ENCODE measurements at places on chromosomes 1 and 21.

DNA sequence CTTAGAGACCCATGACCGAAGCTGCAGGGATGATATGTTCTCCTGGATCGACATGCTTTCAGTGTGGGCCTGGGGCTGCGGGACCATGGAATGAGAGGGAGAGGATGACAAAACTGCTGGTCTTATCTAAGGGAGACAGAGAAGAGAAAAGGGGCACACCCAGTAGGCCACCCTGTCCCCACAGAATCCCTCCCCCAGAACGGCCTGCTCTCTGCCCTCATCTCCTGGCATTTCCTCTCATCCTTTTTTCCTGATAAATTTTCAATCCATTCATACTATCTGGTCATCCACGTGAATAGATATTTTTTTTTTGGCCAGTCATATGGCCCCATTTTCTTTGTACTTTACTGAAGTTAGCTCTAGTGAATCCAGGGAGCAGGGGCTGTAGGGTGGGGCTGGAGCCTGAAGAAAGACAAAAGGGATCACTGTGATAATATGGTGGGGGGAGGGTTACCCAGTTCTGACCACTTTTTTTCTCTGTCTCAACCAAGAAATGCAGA, at the start of gene PKLR:
Gene PKLR, minus strand, starts transcription at position 97 of the 500 bp plus-strand sequence. Its CDS starts 43 bp downstream, at position 54.
- no peak for DNase-seq

- DNase-seq, result no peak
These were observed 33.2 kb downstream of the RGS5 start for GRCh38 chr1:163169553-163169952.

- DNase-seq, result peak; percentile 39
These were observed 27.3 kb downstream of the SPSB1 start for GRCh38 chr1:9319789-9320519.

- DNase-seq, result no peak
These were observed 3.3 kb downstream of the RGS16 start for GRCh38 chr1:182600745-182601415.

GRCh38 chr1:20729155-20729931, 3.2 kb downstream of the SH2D5 start:
- DNase-seq, result no peak

- DNase-seq, result peak; percentile 87
These were observed 10.8 kb downstream of the BLACAT1 start for GRCh38 chr1:205444931-205445645.

- no peak for DNase-seq
These were observed 8.8 kb upstream of the OBSCN start for GRCh38 chr1:228198977-228199590.

DNA sequence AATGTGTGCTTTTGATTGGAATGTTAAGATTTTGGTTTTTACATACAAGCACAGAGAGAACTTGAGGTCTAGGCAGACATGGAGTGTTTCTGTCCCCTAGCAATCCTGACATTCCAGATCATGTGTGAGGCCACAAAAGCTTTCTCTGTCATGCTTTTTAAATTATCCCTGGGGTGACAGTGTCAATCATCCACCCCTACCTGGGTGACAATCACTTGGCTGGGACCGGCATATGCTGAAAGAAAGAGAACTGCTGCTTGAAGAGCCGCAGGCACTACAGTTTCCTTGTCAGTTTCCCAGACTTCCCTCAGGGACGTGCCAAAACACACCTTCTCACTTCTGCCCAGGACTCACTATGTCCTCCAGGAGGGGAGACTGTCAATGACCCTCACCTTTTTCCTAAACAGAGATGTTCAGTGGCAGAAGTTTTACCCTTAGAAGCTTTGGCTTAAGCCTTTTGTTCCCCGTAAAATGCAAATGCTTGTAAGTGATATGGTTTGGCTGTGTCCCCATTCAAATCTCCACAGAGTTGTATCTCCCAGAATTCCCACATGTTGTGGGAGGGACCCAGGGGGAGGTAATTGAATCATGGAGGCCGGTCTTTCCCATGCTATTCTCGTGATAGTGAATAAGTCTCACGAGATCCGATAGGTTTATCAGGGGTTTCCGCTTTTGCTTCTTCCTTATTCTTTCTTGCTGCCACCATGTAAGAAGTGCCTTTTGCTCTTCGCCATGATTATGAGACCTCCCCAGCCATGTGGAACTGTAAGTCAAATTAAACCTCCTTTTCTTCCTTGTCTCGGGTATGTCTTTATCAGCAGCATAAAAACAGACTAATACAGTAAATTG, 217.4 kb downstream of the FGGY start:
- DNase-seq, result no peak

DNA sequence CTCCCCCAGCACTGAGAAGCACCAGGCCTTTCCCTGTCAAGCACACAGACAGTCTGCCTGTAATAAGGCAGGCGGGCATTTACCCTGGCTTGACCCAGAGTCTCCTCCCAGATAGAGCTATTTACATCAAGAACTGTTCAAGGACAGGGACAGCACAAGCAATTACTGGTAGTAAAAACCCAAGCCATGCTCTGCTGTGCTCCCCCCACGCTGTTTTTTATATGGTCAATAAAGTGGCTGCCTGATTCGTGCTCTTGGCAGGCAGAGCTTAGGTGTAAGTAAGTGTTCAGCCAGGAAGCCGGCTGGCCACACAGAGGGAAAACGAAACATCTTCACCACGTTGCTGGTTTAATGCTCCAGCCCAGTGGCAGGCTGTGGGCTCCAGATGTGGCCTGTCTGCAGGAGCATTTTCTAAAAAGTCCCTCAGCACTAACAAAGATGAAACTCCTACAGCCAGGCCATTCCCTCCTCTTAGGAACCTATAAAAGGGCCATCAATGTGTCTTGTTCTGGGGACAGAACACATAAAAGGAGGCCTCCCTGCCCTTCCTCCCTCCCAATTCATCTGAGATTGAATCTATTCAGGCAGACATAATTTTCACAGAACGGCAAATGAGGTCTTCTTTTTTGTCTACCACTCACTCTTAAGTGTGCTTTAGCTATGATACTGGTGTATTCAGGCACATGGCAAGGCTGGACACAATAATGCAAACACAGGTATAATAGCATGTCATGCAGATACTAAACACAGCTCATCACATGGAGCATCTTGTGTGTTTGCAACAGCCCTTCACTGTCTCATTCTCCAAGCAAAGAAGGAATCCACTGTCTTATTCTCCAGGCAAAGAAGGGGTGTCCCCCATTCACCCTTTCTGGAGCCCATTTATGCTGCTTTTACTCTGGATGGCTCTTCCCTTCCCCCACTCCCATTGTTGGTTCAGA, 378.9 kb downstream of the HHAT start:
- no peak for DNase-seq

- DNase-seq, result no peak
These were observed 96.9 kb downstream of the ZNF644 start for GRCh38 chr1:90924982-90925381.

DNA sequence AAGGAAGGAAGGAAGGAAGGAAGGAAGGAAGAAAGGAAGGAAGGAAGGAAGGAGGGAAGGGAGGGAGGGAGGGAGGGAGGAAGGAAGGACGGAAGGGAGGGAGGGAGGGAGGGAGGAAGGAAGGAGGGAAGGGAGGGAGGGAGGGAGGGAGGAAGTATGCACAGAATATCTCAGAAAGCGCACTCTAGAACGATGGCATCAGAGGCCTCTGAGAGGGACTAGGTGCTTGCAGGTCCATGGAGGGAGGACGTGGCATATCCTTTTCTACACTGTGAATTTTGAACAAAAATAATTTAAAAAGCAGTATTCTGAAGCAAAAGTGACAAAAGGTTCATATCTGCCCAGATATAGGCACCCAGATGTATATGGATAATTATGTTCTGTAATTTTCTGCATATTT, 65.5 kb downstream of the SYF2 start:
- no peak for DNase-seq

DNA sequence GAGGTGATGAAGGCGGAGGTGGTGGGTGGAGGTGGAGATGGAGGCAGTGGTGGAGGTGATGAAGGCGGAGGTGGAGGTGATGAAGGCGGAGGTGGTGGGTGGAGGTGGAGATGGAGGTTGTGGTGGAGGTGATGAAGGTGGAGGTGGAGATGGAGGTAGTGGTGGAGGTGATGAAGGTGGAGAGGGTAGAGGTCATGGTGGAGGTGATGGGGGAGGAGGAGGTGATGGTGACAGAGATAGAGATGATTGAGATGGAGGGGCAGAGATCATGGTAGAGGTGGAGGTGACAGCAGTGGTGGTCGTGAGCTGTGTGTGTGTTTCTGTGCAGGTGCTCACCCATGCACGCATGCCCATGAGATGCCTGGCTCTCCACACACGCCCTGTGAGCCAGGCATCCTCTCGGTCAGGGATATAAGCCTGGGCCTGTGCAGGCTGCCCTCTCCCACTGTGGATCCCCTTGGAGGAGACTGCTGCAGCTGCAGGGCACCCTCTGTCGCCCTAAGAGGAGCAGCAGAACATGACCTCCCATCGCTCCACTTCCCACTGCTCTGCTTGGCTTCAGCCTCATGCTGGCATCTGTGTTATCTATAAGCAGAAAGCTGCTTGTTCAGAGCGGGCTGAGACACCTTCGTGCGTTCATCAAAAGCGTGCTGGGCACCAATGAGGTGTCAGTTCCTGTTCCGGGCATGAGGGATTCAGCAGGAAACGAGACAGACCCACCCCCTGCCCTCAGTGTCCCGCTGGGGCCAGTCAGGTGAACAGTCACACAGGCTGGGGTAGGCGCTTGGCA, 20.5 kb upstream of the NPHP4 start:
- no peak for DNase-seq

DNA sequence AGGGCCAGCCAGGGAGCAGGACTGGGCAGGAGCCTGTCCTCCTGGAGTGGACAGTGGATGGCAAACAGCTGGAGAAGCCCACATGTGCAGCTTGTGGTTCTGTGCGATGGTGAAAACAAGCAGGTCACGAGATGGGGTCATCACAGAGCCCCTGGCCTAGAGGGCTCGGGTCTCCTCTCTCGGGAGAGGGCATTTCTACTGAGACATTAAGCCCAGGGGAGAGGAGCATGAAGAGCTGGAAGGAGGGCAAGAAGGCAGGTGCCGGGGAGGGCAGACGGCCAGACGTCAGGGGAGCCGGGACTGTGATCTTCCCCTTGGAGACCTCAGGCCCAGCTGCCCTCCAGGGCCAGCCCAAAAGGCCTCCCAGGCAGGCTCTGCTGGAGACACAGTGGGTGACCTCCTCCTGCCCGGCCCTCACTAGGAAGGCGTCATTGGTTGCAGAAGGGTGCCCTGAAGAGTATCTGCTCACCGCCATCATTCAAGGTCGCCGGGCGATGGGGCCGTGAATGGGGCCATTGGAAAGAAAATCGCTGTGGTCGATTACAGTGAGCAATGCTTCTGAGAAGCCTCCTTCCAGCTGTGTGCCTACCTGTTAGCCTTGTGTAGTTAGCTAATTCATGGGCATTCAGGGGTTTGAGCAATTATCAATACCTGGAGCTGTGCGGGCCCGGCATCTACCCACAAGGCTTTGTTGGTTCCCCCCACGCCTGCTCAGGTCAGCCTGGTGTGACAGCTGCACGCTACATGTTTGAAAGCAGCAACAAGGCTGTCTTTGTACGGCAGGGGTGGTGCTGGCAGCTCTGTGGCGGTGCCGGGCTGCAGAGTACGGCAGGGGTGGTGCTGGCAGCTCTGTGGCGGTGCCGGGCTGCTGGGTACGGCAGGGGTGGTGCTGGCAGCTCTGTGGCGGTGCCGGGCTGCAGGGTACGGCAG, 72.3 kb upstream of the ACTRT2 start:
- DNase-seq, result no peak

GRCh38 chr1:197130677-197131304, 15.7 kb downstream of the ASPM start:
- no peak for DNase-seq

DNA sequence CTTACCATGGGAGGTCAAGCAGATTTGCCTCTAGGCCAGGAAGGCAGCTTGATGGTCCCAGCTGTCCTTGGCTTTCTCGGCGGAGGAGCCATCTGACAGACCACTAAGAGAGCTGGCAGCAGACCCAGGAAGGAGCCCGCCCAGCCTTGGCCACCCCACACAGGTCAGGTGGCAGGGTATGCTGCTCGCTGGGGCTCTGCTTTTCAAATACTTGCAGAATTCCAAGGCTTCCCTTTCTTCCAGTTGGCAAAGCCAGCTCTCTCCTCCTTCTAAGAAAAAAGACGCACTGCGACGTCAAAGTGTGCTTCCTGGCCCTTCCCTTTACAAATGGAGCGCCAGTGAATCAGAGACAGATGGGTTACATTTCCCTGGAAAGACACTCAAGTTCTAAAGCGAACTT, 229.4 kb downstream of the CACNA1E start:
- peak; percentile 40 for DNase-seq

GRCh38 chr1:232899839-232900238, 50.6 kb upstream of the NTPCR start:
- no peak for DNase-seq

- DNase-seq, result no peak
These were observed 70.4 kb downstream of the AJAP1 start for GRCh38 chr1:4724695-4725250.

GRCh38 chr1:76317299-76317900, 242.9 kb downstream of the ST6GALNAC3 start:
- DNase-seq, result no peak

DNA sequence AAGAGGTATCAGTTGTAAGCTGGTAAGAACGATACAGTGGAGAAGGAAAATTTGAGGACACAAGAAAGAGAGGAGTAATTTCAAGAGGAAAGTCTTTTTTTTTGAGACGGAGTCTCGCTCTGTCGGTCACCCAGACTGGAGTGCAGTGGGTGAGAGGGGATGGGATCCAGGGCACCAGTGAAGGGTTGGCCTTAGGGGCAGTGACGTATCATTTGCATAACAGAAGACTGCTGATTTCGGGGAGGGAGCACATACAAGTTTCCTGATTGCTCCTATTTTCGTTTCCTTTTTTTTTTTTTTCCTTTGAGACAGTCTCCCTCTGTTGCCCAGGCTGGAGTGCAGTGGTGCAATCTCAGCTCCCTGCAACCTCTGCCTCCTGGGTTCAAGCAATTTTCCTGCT, 4.2 kb downstream of the S100A13 start:
- DNase-seq, result no peak

GRCh38 chr1:176531036-176531435, 68.1 kb downstream of the PAPPA2 start:
- DNase-seq, result no peak

- DNase-seq, result no peak
These were observed 97.5 kb downstream of the LRIG2 start for GRCh38 chr1:113170519-113170918.

- DNase-seq, result no peak
These were observed 41.4 kb downstream of the HMGB4 start for GRCh38 chr1:33905241-33905640.

- DNase-seq, result no peak
These were observed 76.7 kb upstream of the GPR88 start for GRCh38 chr1:100461222-100461621.

- DNase-seq, result peak; percentile 78
These were observed 309.5 kb downstream of the PCP4 start for GRCh38 chr21:40176724-40177123.

- no peak for DNase-seq
These were observed 40.2 kb upstream of the COL6A1 start for GRCh38 chr21:45941338-45941710.

- no peak for DNase-seq
These were observed 71.5 kb downstream of the UMODL1 start for GRCh38 chr21:42142627-42143026.

Measured in stomach (tissue), 19 donors.